Vagina (tissue), 2 donors: ENCODE measurements at places on chromosomes 4 and X. TPM values are rescaled to one million over a fixed set of nuclear protein-coding genes. Genes with fewer than 3 reads are reported as not detected.

The ARAP2 gene
- total RNA-seq: 52.8 TPM

The FAM47A gene
- total RNA-seq: not detected

The DGAT2L6 gene
- total RNA-seq: not detected

The PRR32 gene
- not detected for total RNA-seq

The TEX13B gene
- total RNA-seq: not detected

The ASB12 gene
- not detected for total RNA-seq

The NSG1 gene
- total RNA-seq: 32.9 TPM

The GPR78 gene
- 23.1 TPM for total RNA-seq

The MAP3K15 gene
- total RNA-seq: 0.25 TPM

The LANCL3 gene
- 2.5 TPM for total RNA-seq

The NPY2R gene
- total RNA-seq: 0.49 TPM

The CXCL9 gene
- total RNA-seq: 0.74 TPM

The RAB9B gene
- 0.98 TPM for total RNA-seq

The PCDH19 gene
- total RNA-seq: 3.4 TPM

The KIF4A gene
- 2.2 TPM for total RNA-seq

The GCNA gene
- total RNA-seq: 9.1 TPM

The HDX gene
- 4.4 TPM for total RNA-seq

The F9 gene
- total RNA-seq: not detected

The VSIG1 gene
- 0.25 TPM for total RNA-seq

The POF1B gene
- total RNA-seq: 18.7 TPM

The MED12 gene
- total RNA-seq: 39.3 TPM

The CEP135 gene
- total RNA-seq: 6.1 TPM

The IQCM gene
- not detected for total RNA-seq

The DCX gene
- not detected for total RNA-seq

The DCAF8L2 gene
- not detected for total RNA-seq

The LRCH2 gene
- total RNA-seq: 10.1 TPM

The TDO2 gene
- not detected for total RNA-seq

The PDLIM3 gene
- total RNA-seq: 148 TPM

The AMBN gene
- total RNA-seq: not detected

The P2RY10 gene
- total RNA-seq: 0.98 TPM

The BANK1 gene
- 1.5 TPM for total RNA-seq

The MMRN1 gene
- total RNA-seq: 96.3 TPM

The NLGN3 gene
- 1.7 TPM for total RNA-seq

The SPIN2A gene
- total RNA-seq: 2.5 TPM

The NIPAL1 gene
- 8.1 TPM for total RNA-seq

The MTNR1A gene
- total RNA-seq: not detected

The GYPE gene
- not detected for total RNA-seq

The VEGFC gene
- 14.2 TPM for total RNA-seq

The CCDC160 gene
- not detected for total RNA-seq

The GNRHR gene
- not detected for total RNA-seq

The CENPVL1 gene
- not detected for total RNA-seq

The SLC25A14 gene
- 6.1 TPM for total RNA-seq

The STEEP1 gene
- 26.5 TPM for total RNA-seq

The RS1 gene
- not detected for total RNA-seq

The MAGEA2 gene
- total RNA-seq: not detected

The CHST7 gene
- total RNA-seq: 20.6 TPM

The BCAP31 gene
- total RNA-seq: 126 TPM

The FSTL5 gene
- total RNA-seq: 0.74 TPM

The PABPC4L gene
- 3.7 TPM for total RNA-seq

The TLL1 gene
- total RNA-seq: 7.9 TPM
